ENCODE measurements at places on chromosomes 2 and 18.

- DNase-seq: no peak
These were observed 681 bp upstream of the NRP2 start for GRCh38 chr2:205681401-205682238.

DNA sequence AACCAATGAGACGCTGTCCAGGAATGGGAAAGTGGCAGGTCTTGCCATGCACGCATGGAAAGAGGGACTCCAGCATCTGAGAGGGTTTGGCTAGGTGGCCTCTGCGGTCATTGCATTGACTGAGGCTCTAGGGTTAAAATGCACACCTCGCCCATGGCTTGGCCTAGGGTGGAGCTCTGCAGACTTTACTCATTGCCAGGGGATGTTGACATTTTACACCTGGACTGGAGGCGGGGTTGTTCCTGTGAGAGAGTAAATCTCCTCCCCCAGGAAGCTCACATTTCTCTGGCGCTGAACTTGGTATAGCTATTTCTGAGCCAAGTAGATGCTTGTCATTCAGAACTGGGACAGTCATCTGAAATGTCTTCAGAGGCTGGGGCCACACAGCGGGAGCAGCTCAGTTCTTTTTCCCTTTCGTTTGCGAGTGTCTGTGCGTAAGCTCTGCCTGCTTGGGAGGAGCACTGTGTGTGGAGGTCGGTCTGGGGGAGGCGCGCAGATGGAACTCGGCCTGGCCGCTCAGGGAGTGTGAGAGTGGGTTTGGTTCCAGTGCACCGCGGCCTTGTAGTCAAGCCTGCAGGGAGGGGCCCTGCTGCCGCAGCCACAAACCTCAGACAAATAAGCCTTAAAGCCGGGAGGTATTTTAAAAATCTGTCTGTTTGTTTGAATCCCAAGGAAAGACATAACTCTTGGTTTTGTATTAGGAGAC lies 76.5 kb downstream of the LPIN1 start:
- no peak for DNase-seq

DNA sequence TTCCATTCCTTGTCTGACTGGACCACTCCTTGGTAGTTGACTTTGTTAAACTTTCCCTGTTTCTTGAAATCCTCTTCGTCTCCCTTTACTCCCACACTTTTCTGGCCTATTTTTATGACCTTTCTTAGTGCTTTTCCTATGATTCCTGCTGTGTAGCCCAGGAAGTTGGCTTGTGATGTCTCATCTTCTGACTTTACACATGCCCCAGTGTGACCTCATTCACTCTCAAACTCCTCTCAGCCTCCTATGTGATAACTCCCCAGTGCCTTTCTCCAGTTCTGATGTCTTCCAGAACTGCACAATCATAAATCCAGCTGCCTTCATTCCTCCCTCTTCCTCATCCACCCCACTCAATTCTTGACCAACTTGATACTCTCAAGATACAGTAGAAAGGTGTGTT lies 407.6 kb downstream of the TGIF1 start:
- DNase-seq: peak; percentile 15

DNA sequence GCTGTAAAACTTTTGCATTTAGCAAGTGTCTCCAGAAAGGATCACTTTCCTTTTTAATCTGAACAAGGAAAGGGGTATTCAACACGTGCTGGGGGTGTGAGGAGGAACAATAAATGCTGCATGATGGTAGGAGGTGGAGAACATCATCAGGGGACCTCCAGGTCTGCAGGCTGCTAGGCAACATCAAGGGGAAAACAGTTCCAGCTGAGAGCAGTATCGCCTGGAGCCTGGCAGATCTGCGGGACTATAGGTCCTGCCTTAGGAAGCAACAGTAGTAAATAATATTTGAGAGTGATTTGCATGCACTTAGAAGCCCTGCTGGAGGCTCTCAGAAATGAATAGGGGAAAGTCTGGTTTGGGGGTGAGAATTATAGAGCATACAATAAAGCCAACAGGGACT lies 175.6 kb downstream of the SUCLG1 start:
- DNase-seq: no peak

GRCh38 chr2:23532391-23533337 lies 147.7 kb downstream of the KLHL29 start:
- DNase-seq: no peak
